ENCODE measurements at places on chromosomes 1 and 21. TPM values are rescaled to one million over a fixed set of nuclear protein-coding genes. Genes with fewer than 3 reads are reported as not detected.

DNA sequence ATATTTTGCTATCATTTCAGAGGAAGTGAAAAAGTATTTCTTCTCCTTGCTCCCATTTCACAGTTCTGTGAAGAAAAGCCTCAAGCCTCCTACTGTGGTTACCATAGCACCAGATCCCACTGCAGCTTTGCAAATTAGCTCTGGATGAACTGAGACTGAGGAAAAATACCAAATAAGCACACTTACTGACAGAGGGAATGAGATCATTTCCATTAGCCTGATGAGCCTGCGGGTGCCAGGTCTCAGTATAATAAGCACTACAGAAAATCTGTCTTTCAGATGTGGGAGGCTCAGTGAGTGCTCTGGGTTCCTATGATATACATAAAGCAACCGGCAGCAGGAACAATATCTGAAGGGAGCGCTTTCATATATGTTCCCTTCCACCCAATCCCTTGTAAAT lies 21.4 kb downstream of the XKR8 start:
- no peak for DNase-seq
- H3K27ac ChIP-seq, result no peak overlapping the region
- no peak overlapping the region for H3K4me3 ChIP-seq
- peaks cover 2% of the 10 kb centered on the region for H3K36me3 ChIP-seq
- H3K4me1 ChIP-seq, result no peaks in the 10 kb centered on the region
- no peaks in the 10 kb centered on the region for H3K27me3 ChIP-seq

GRCh38 chr1:145908653-145909052 lies 1.2 kb downstream of the ITGA10 start:
- no peak for DNase-seq
- H3K27ac ChIP-seq, result no peak overlapping the region
- no peak overlapping the region for H3K4me3 ChIP-seq
- H3K4me1 ChIP-seq, result peaks cover 4% of the 10 kb centered on the region
- H3K36me3 ChIP-seq, result no peaks in the 10 kb centered on the region
- H3K27me3 ChIP-seq, result no peaks in the 10 kb centered on the region

DNA sequence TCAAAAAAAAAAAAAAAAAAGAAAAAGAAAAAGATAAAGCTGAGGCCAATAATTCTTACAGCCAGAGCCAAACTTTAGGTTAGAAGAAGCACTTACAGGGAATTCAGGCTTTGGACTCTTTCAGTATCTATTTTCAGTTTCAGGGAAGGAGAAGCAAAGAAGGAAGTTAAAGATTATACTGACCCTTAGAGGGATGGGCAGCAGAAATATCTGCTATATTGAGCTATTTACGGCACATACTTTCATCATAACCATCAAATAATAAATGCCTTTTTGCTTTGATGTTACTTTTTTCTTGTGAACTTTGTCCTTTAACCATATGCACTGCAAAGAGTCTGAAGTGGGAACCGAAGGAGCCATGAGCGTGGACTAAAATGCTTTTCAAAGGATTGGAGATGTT lies 42.0 kb downstream of the TM2D1 start:
- H3K4me3 ChIP-seq, result no peak overlapping the region
- H3K36me3 ChIP-seq, result peaks cover 7% of the 10 kb centered on the region
- no peak overlapping the region for H3K27ac ChIP-seq
- H3K4me1 ChIP-seq, result no peaks in the 10 kb centered on the region

DNA sequence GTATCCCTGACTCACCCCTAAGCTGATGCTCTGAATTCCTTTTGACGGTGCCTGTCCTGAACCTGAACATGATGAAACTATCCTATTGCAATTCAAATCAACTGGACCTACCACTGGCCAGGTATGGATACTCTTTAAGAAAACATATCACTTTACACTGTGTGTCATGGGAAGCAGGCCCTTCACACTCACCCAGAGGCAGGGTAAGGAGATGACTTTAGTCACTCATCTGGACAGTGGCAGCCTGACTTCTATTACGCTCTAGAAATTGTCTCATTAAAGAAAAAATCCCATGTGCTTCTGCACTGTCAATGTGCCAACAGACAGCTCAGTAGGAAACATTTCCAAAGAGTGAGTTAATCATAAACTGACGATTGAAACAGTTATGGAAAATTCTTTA lies 94.3 kb downstream of the VAV3 start:
- H3K27ac ChIP-seq, result no peak overlapping the region
- no peak overlapping the region for H3K4me3 ChIP-seq
- peaks cover 6% of the 10 kb centered on the region for H3K4me1 ChIP-seq
- H3K27me3 ChIP-seq, result no peaks in the 10 kb centered on the region
- no peak for DNase-seq

DNA sequence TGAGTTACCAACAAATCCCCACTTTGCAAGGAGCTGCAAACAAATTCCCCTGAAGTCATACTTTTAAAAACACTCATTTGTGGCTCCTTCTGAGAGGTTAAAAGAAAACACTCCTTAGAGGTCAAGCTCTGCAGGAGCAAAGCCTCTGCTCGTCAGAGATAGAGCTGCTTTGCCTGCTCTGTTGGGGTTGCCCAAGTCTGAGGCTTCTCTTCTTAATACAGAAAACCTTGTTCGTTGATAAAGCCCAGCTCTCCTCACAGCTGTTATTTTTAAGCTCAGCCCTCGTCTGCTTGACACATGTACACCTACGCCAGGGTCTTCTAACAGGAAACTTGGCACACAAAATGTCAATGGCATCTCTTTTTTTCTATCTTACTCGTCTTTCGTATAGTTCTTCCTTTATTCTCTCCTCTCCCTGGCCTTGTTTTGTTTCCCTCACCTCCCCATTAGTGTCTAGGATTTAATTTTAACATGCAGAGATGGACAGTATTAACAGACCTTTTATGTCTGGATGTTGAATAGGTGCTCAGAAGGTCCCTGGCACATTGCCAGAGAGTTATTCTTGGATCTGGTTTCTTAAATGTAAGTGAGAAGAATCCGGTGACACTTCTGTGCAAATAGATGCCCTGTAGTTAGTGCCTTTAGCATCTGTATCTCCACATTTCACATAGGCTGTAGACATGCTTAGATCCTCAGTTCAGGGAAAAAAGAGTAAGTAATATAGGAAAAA lies 86.0 kb downstream of the LRRC53 start:
- no peaks in the 10 kb centered on the region for H3K36me3 ChIP-seq
- H3K27me3 ChIP-seq, result no peaks in the 10 kb centered on the region
- no peak for DNase-seq
- peaks cover 45% of the 10 kb centered on the region for H3K4me1 ChIP-seq
- H3K4me3 ChIP-seq, result no peak overlapping the region
- H3K27ac ChIP-seq, result no peak overlapping the region

DNA sequence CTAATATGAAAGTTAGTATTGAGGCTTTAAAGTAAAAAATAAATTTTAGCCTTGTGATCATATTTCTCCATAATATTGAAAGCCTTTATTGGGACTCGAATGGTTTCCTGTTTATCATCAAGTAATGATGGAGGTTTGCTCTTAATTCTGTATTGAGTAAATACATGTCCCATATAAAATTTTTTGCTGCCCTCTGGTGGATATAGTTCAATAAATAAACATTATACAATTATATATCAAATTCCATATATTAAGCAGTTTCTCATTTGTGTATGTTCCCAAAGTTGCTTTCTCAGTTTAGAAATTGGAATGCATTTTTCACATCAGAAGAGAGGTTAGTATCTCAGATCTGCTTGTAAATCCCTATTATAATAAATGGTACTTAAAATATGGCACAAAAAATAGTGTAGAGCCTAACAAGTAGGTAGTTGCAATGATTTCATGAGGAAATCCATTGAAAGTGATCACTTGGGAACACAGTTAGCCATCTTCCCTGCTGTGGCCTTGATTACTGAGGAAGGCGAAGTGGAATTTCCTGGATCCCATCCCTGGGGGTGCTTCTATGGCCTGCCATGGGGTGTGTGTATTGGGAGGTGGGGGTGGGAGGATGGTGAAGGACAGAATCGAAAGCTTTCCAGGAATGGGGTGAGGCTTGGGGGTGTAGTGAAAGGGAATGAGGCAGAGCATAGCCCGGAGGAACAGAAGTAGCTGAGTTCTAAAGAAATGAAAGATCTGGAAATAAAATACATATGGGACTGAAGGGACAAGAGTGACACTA lies 84.1 kb upstream of the C21orf91 start:
- peaks cover 8% of the 10 kb centered on the region for H3K36me3 ChIP-seq
- H3K4me3 ChIP-seq, result no peak overlapping the region
- H3K27me3 ChIP-seq, result no peaks in the 10 kb centered on the region
- H3K27ac ChIP-seq, result no peak overlapping the region
- no peak for DNase-seq
- H3K4me1 ChIP-seq, result no peaks in the 10 kb centered on the region

DNA sequence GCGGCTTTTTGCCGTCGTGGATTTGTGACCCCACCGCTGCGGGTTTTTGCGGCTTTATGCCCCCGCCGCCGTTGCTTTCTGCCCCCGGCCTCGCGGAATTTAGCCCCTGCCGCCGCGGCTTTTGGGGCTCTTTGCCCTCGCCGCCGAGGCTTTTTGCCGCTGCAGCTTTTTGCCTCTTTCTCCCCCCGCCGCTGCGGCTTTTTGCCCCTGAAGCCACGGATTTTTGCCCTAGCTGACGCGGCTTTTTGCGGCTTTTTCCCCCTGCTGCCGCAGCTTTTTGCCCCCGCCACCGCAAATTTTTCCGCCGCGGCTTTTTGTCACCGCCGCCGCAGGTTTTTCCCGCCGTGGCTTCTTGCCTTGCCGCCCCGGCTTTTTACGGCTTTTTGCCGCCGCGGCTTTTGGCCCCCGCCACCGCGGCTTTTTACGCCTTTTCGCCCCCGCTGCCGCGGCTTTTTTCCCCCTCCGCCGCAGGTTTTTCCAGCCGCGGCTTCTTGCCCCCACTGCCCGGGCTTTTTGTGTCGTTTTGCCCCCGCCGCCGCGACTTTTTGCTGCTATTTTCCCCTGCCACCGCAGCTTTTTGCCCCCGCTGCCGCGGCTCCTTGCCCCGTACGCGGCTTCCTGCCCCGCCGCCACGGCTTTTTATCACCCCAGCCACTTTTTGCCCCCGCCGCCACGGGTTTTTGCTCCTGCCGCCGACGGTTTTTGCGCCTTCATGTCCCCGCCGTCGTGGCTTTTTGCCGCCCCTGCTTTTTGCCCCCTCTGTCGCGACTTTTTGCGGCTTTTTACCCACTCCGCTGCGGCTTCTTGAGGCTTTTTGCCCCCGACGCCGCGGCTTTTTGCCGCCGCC lies 3933.6 kb downstream of the SRGAP2C start:
- H3K27ac ChIP-seq, result no peak overlapping the region
- H3K4me1 ChIP-seq, result no peaks in the 10 kb centered on the region
- no peak for DNase-seq
- H3K36me3 ChIP-seq, result peaks cover 12% of the 10 kb centered on the region

DNA sequence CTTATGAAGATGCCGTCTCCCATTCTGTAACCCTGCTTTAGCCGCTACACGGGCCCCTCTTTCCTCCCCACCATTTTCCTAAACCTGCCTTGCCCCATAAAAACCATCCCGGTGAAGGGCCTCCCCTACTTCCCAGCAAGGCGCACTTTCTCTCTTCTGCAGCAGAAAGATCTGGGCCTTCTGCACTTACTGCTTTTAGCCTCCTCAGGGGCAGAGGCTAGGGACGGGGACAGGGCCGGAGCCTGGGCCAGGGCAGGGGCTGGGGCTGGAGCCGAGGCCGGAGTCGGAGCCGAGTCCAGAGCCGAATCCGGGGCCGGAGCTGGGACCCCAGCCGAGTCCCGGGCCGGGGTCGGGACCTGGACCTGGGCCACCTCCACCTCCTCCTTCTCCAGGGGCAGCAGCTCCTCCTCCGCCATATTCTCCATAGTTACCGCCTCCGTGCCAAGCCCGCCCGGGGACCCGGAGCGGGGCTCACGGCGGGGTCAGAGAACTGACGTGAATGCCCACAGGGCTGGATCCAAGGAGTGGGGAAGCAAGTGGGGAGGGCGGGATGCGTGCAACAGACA lies 382 bp downstream of the TRMT1L start:
- peak overlapping the region; percentile 99 for H3K4me3 ChIP-seq
- H3K27ac ChIP-seq, result peak overlapping the region; percentile 99
- DNase-seq, result no peak
- peaks cover 19% of the 10 kb centered on the region for H3K4me1 ChIP-seq
- no peaks in the 10 kb centered on the region for H3K36me3 ChIP-seq
- no peaks in the 10 kb centered on the region for H3K27me3 ChIP-seq

DNA sequence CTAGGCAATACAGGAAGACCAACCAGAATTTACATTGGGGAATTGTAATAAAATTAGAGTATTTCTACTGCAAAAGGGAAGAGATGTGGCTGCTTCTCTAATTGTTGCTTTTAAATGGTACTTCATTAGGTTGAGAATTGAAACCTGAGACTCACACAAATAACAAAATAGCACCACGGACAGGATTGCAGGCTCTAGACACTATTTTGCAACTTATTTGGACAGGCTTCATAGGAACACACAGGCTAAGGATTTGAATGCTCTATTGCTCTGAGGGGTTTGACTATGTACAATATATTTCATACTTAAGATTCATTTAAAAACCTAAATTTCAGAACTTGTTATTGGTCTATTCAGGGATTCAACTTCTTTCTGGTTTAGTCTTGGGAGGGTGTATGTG lies 79.6 kb downstream of the ATP1B1 start:
- no peaks in the 10 kb centered on the region for H3K4me1 ChIP-seq
- DNase-seq, result no peak

- H3K4me1 ChIP-seq, result peaks cover 3% of the 10 kb centered on the region
- no peaks in the 10 kb centered on the region for H3K36me3 ChIP-seq
- H3K27ac ChIP-seq, result no peak overlapping the region
- no peaks in the 10 kb centered on the region for H3K27me3 ChIP-seq
These were observed 45.6 kb downstream of the SRRM1 start for GRCh38 chr1:24688621-24689195.

DNA sequence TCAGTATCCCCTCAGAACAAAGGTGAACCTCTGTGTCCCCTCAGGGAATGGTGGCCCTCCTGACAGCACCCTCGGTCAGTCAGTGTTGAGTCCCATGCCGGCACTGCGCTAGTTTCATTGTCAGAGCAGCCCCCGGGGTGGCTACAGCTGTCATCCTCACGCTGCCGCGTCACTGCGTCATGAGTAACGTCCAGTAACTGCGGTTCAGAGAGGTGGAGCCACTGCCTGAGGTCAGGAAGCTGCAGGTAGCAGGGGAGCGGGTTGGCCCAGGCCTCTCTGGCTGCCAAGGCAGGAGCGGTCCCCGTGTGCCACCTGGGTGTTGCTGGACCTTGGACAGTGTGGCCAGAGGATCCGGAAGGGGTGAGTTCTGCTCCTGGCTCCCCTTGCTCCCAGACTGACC lies 20.2 kb upstream of the WNT4 start:
- H3K4me3 ChIP-seq, result no peak overlapping the region
- no peak for DNase-seq
- no peaks in the 10 kb centered on the region for H3K36me3 ChIP-seq
- H3K4me1 ChIP-seq, result no peaks in the 10 kb centered on the region
- peaks cover 9% of the 10 kb centered on the region for H3K27me3 ChIP-seq

- H3K4me1 ChIP-seq, result peaks cover 23% of the 10 kb centered on the region
- DNase-seq, result no peak
- no peaks in the 10 kb centered on the region for H3K36me3 ChIP-seq
- H3K27me3 ChIP-seq, result no peaks in the 10 kb centered on the region
These were observed 131.5 kb downstream of the PLPP3 start for GRCh38 chr1:56447823-56448222.

GRCh38 chr1:92118826-92119225 lies 38.7 kb downstream of the BTBD8 start:
- no peaks in the 10 kb centered on the region for H3K36me3 ChIP-seq
- DNase-seq, result no peak
- no peaks in the 10 kb centered on the region for H3K27me3 ChIP-seq
- H3K4me3 ChIP-seq, result no peak overlapping the region
- no peaks in the 10 kb centered on the region for H3K4me1 ChIP-seq

The TMEM52 gene
- 4.6 TPM for total RNA-seq

The COL11A1 gene
- total RNA-seq, result 25.1 TPM

The C1orf185 gene
- not detected for total RNA-seq

The TMEM200B gene
- total RNA-seq, result 3.8 TPM

The SH3BP5L gene
- total RNA-seq, result 26.9 TPM

The FAM78B gene
- total RNA-seq, result 1.5 TPM

The GJA9 gene
- not detected for total RNA-seq

The KRTAP19-1 gene
- not detected for total RNA-seq
